ENCODE measurements at places on chromosomes 11 and 22.

DNA sequence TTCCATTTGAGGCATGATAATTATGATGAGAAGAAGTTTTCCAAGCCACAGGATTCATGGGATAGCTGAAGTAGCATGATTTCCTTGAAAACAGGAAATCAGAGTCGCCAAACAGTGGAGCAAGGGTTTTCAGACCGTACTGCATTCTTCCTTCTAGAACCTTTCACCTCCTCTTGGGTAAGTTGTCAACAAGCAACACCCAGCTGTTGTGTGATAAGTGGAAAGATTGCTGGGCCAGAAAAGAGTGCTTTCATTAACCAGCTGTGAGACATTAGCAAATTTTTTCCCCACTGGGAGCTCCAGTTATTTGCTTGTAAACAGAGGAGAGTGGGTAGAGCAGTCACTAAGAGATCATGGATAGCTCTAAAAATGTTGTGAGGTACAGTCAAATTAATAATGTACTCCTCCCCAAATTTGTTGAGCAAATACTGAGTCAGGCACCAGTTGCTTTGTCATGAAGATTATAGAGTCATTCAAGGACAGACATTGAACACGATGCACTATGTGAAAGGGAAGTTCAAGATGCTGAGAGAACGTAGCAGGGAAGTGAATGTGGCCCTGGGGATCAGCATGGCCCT lies 11.7 kb upstream of the MPEG1 start:
- DNase-seq, result no peak

GRCh38 chr22:20763630-20764470 lies 10.1 kb upstream of the SERPIND1 start:
- DNase-seq, result no peak

- no peak for DNase-seq
Observed at GRCh38 chr11:114774599-114775361, 96.5 kb downstream of the NXPE2 start.

DNA sequence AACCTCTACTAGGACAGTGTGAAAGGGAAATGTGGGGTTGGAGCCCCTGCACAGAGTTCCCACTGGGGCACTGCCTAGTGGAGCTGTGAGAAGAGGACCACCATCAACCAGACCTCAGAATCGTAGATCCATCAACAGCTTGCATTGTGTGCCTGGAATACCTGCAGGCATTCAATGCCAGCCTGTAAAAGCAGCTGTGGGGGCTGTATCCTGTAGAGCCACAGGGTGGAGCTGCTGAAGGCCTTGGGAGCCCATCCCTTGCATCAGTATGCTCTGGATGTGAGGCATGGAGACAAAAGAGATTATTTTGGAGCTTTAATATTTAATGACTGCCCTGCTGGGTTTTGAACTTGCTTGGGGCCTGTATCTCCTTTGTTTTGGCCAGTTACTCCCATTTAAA lies 46.3 kb downstream of the PGR start:
- no peak for DNase-seq

DNA sequence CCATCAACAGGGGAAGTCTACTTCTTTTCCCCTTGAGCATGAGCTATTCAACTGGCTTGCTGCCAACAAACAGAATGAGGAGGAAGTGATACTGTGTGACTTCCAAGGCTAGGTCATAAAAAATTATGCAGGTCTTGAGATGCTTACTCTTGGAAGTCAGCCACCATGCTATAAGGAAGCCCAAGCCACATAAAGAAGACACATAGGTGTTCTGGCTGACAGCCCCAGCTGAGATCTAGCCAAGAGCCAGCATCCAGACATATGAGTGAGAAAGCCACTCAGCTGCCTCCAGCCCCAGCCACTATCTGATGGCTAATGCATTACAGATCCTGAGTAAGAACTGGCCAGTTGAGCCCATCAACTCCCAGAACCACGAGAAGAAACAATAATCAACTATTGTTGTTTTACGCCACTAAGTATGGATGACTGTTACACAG lies 31.0 kb upstream of the PPP2R1B start:
- no peak for DNase-seq

DNA sequence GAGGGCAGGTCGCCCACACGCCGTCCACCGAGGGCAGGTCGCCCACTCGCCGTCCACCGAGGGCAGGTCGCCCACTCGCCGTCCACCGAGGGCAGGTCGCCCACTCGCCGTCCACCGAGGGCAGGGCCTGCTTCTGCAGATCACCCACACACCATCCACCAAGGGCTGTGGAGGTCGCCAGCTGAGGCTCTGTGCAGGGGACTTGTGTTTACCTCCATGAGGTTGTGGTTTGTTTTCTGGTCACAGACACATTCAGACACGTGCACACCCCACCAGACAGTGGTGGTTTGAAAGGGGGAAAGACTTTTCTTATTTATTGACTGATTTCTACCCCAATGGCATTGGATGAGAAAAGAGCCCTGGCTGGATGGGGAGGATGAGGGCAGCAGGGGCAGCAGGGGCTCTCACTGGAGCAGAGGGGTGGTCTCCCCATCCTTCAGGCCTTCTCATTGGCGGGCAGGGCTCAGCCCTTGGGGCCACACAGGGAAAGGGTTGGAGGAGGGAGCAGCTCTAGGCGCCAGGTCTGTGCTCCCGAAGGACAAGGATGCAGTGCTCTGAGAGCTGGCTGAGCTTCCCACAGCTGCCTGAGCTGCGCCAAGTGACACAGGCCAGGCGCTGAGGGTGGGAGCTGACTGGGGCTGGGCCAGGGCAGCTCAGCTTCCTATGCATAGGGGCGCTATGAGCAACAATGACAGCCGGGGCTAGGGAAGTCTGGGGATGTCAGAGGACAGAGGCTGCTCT lies 252.6 kb upstream of the B3GAT1 start:
- no peak for DNase-seq
